ENCODE measurements at places on chromosomes 11 and 22.

DNA sequence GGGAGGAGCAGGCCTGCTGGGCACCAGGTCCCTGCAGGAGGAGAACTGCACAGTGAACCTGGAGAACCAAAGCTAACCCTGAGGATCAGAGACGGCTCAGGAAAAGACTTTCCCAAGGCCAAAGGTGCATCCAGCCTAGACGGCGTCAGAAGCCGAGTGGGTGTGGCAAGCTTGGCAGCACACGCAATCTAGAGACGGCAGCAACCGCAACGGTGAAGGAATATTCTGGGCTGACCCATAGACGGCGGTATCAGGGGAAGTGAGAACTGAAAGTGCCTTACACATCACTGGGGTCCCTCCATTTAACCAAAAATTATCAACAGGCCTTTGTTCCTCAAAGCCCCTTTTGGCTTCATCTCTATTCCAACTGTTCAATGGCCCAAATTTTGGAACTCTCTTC is 26.2 kb downstream of the SPATA19 start:
- no peak for DNase-seq

- no peak for DNase-seq
Measured at GRCh38 chr22:36258701-36259614, 6.0 kb downstream of the APOL1 start.

DNA sequence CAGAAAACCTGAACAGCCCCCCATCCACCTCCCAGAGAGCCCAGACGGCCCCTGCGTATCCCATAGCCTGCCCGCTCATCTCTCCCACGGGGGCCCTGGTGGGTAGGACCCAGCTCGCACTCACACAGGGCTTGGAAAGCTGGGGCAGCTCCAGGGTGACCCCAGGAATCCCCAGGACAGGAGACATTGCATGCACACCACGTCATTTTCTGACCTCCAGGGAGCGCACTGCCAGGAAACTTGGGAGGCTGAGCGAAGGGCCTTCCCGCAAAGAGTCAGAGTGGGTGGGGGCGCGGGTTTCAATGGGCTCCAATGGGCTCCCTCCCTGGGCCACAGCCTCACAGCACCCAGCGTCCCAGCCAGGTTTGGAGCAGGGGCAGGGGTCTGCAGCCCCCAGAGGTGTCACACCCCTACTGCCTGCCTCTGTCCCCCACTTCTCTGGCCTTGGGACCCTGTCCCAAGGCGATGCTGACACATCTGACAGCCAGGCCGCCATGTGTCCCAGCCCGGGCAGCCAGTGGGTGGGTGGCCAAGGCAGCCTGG is 8.2 kb upstream of the SYT8 start:
- DNase-seq, result no peak

DNA sequence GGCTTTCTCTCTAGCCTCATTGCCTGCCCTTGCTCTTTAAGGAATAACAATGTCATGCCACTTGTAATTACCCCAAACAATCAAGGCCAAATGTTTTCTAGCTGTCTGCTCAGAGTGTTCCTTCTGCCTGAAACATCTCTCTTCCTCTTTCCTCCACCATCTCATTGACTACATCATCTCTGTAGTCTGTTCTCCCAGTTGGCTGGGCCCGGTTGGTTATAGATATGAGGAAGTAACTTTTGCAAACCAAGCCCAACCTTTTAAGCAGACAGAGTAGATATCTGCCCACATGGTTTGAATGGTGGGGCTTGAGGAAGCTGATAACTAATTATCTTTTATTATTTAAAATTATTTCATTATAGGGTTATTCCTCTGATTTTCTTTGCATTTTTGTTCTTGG is 104.5 kb downstream of the NTM start:
- no peak for DNase-seq
